Left kidney (tissue), 8 donors: ENCODE measurements at places on chromosomes 5 and 9. TPM values are rescaled to one million over a fixed set of nuclear protein-coding genes. Genes with fewer than 3 reads are reported as not detected.

- no peak for DNase-seq
These were observed 22.1 kb downstream of the SARDH start for GRCh38 chr9:133715866-133716563.

DNA sequence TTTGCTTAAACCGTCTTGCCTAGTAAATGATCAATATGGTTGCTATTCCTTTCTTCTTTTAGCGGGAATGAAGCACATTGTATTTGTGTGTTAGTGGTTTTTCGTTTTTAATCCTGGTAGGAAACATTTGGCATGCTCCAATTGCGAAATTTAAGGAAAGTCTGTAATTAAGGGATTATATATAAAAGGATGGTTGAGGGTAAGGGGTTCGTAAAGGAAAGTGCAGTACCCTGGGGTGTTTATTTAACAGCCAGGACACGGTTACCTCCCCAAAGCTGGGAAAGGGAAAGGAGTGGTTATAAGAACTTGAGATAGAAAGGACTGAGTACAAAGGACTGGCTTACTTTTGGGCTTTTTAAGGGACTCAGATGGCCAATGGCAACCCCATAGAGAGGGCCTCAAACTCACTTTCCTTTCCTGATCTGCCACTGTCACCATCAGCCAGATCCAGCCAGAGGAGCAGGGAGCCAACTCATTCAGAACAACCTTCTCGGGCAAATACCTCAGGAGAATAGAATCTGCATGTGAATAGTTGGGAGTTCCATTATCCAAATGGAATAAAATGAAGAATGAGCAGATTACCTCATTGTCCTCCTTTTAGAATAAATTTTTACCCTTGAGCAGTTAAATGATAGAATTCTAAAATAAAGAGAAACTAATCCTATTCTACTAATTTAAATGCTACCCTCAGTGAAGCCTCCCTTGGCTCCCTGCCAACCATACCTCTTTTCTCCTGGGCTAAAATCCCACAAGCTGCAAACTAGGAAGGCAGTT is 117.7 kb downstream of the SNCAIP start:
- no peak for DNase-seq

DNA sequence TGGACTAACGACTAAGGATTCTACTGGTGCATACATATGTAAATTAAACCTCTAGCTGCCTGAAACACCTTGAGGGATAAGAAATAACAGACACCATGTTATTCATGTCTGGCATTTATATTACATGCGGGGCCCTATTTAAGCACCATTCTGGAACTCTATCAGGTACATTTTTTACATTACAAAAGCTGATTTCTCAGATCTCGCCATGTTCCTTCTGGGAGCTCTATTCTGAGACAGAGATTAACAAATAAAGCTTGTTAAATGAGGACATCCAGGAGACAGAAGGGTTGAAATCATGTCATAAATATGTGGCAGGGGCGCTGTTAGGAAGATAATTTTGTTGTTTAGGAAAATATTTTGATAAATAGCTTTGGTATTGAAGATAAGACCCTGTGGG is 93.4 kb upstream of the SLIT3 start:
- DNase-seq, result no peak

DNA sequence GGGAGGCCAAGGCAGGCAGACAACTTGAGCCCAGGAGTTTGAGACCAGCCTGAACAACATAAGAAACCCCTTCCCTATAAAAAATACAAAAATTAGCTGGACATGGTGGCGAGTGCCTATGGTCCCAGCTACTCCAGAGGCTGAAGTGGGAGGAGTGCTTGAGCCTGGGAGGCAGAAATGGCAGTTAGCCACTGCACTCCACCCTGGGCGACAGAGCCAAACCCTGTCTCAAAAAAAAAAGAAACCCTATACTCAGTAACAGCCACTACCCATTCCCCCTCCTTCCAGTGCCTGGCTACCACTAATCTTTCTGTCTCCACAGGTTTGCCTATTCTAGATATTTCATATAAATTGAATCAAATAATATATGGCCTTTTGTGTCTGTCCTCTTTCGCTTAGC is 14.3 kb upstream of the SIL1 start:
- no peak for DNase-seq

DNA sequence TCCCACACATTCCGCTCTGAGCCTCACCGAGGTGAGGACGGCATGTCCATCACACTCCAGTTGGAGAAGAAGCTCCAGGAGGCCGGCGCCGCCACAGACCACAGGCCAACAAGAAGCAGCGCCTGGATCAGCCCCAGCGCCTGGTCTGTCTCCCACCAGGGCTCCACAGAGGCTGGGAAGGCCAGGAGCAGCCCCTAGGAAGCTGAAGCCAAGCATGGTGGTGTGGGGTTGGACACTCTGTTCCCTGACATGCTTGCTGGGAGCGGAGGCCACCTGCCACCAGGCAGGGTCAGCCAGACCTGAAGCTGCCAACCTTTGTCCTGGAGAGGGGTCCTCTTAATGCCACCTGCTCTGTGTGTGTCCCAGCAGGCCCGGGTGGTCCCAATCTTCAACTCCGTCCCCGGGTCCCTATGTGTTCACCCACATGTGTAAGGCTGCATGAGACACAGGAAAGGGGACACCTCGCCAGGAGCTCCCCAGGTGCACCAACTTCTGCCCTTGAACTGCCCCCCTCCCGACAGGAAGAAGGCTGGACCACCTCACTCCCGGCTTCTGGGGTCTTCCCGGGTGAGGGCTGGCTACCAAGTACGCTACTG is 140.1 kb upstream of the PPP1R26 start:
- DNase-seq, result no peak

DNA sequence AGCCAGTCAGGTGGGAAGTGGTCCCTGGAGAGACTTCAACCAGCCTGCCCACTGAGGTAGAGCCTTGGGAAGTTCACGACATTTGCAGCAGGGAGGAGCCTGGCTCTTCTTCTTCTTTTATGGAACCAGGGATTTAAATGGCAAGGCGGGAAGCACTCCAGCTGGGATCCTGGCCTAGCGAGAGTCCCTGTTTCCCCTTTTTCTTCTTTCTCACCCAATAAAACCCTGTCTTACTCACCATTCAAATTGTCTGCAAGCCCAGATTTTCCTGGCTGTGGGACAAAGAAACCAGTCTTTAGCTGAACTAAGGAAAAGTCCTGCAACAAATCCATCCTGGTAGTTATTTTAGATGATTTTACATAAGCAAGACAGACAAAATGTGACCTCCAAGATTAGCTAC is 503.7 kb downstream of the CDH10 start:
- no peak for DNase-seq

GRCh38 chr9:133459476-133460404 is at the start of gene CACFD1:
Gene CACFD1, plus strand, starts transcription at chr9:133459978. Its CDS starts 89 bp downstream, at chr9:133460067.
- DNase-seq, result peak; percentile 95

The MAMDC4 gene
- 5.4 TPM for polyA plus RNA-seq

The GMCL2 gene
- not detected for polyA plus RNA-seq

The PDE6A gene
- polyA plus RNA-seq, result 0.25 TPM
